Right lobe of liver (tissue), 6 donors: ENCODE measurements at places on chromosomes 6 and 20.
A peak's percentile ranks its signal among the peaks of the same experiment; 100 is the strongest.

DNA sequence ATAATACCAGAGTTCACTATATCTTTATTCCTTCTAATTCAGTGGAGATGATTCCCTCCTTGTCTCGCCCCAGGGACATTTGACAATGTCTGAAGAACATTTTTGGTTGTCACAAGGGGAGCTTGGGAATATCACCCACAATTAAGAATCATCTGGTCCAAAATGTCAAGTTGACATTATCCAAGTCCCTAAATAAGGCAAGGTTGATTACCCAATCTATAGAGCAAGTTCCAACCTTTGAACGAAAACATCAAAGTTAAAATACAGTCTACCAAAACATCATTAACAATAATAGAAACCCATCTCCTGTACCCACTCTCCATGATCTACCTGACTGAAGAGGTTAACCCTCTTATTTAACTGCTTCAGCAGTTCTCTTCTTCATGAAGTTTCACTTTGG, 15.6 kb downstream of the DEK start:
- no peak for DNase-seq

- no peak for DNase-seq
Observed at GRCh38 chr6:26554447-26554696, 16.2 kb downstream of the HMGN4 start.

DNA sequence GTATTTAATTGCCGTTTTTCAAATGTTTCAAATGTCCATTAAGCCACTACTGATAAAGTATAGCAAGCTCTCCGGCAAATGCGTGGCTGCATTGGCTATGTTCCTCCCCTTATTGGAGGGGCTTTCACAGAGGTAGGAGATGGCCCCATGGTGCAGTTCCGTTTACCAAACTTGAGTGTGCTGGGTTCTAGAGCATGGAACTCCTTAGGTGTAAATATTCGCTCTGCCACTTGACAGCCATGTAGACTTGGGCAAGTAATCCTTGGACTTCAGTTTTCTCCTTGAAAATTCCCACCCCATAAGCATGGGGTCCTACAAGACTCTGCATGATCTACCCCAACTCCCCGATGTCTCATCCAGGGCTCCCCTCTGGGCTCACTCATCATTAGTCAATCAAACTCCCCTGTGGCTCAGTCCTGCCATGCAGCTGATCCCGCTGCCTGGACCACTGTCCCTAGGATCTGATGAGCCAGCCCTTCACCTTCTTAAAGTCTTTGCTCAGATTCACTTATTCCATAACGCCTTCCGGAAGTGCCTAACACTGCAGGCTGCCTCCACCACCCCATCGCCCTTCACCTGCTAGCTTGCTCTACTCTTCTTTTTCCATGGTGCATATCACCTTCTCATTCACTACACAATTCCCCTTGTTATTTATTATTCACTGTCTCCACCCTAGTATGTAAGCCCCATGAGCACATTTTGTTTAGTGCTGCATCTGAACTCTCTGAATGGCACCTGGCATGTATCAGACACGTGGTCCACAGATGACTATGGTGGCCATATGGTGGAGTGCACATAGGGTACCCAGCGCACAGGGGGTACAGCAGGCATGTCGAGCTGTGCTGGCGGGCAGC, 18.8 kb downstream of the PRR18 start:
- DNase-seq, result no peak

GRCh38 chr20:54140927-54141566, 32.7 kb downstream of the CYP24A1 start:
- no peak for DNase-seq

DNA sequence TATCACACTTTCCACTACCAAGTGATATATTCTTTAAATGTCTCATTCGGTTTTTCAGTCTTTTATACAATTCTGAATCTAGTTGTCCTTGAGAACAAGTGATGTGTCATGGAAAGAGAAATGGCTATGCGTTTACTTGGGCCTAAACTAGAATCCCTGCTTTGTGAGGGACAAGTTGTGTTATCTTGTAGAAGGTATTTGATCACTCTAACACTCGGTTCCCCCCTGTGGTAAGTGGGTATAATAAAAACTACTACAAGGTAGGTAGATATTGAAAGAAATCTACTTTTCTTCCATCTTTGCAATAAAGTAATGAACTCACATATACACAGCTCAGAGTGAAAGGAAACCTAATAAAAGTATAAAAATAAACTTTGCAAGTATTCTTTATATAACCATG, 108.9 kb downstream of the MANEA start:
- no peak for DNase-seq

DNA sequence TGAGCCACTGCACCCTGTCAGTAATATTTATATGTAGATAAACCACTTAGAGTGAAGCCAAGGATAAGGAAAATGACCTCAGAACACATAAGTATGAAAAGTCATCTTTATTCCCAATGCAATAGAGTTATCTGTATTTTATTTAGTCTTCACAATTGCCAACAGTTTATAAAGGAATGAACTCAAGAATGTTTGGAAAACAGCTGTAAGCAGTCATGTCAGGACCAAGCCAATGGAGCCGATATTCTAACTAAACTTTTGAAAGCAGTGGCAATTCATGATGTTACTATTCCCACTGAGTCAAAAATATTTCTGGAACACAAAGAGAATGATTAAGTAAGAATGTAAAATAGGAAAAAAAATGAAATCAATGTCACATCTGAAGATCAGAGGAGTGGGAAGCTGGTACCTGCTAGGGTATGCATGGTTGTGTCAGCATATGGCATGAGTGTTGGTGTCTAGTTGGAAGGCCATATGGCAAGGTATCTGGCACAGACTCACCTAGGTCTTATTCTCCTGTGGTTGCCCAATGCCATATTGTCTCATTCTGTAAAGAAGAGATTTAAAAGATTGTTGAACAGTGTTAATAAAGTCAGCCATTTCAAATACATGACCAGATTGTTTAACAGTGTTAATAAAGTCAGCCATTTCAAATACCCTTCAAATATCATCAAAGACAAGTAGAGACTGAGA, 118.2 kb downstream of the ADAT2 start:
- DNase-seq, result no peak

DNA sequence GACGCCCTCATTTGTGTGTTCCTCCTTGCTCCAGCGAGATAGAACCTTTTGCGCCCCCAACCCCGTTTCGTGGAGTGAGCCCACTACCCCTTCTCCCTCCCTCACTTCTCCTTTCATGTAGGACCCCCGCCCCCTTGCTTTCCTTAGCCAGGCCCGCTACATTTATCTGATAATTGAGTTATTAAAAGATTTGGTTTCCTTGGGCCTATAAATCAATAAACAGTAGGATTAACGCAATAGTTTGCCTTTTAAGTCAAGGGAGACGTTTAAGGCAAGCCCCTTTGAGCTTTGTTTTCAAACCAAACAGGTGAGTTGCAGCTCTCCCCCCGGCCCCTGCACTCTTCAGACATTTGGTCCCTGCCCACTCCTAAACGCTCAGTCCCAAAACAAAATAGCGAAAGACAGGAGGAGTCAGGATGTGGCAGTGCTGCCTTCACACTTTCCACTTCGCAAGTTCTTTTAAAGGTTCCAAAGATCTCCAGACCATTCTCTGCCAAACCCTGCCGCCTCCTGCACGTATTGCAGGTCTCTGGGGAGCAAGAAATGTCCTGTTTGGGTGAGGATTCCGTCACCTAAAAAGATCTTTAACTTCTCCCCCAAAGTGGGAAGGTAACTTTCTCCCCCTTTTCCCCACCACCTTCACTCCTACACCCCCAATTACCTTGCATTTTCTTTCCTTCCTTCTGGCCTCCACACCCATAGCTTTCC, 27.6 kb downstream of the TFAP2B start:
- DNase-seq, result no peak

DNA sequence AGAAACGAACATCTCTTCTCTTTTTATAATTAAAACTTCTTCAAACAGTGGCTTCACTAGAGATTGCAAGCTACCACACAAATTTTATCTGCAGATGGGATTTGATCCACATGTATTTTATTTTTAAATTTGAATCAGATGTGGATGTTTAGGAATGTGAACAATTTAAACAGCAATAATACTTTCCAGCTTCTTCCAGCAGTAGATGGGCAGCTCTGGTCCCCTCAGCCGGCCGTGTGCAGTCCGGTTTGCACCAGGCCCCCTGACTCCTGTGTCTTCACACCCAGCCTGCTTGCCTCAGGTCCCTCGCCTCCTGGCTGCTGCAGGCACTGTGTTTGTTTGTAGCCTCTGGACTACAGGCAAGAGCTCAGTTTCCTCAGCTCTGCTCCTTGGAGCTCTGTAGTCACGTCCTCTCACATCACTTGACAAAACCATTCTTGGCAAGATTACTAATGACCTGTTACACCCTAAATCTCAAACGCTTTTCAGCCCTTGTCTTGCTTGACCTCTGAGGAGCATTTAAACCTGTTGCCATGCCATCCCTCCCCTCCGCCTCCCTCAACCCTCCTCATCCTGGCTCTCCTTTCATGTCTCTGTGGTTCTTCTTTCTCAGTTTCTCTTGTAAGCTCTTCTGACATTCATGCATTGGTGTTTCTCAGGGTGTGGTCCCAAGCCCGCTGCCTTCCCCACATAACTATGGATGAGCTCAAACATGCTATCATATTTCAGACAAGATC, 13.2 kb upstream of the ZBTB24 start:
- DNase-seq, result no peak

DNA sequence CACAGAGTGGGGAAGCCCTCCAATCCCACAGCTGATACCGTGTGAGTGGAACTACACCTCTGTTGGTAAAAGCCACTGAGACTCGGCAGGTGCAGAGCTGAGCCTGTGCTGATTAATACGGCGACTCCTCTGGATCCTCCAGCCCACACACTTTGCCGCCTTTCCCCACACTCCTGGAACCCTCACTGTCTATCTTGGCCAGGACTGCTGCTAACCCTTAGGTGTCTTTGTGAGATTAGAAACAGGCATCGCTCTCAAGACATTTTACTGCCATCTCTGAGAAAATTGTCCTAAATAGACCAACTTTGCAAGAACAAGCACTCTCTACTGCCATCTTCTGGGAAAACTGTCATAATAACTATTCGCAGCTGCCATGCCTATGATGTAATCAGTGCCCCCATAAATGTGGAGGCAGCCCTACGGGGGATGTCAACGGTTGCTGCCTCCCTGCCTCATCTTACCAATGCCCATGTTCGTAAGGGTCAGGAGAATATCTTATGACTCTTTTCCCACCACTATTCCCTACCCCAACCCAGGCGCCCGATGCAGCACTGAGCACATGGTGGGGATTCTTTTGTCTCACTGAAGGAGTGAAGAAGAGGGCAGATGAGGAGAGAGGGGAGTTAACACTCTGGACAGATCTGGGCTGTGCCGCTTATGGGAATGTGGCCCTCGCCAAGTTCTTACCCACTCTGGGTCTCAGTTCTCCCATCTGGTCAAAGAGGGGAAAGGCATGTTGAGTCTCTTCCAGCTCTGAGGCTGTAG, 26.1 kb upstream of the KCNB1 start:
- DNase-seq, result no peak

- no peak for DNase-seq
Observed at GRCh38 chr20:3934624-3935023, 45.4 kb downstream of the PANK2 start.

- DNase-seq, result no peak
Observed at GRCh38 chr6:146408583-146408982, 135.1 kb upstream of the RAB32 start.

GRCh38 chr6:26065952-26066380, 21.3 kb upstream of the HFE start:
- peak; percentile 61 for DNase-seq

GRCh38 chr6:14985366-14985765, 260.5 kb upstream of the JARID2 start:
- DNase-seq, result no peak

GRCh38 chr6:14673201-14673600, 555.6 kb downstream of the CD83 start:
- no peak for DNase-seq

- DNase-seq, result no peak
Observed at GRCh38 chr20:34579191-34579978, 20.9 kb downstream of the MAP1LC3A start.

DNA sequence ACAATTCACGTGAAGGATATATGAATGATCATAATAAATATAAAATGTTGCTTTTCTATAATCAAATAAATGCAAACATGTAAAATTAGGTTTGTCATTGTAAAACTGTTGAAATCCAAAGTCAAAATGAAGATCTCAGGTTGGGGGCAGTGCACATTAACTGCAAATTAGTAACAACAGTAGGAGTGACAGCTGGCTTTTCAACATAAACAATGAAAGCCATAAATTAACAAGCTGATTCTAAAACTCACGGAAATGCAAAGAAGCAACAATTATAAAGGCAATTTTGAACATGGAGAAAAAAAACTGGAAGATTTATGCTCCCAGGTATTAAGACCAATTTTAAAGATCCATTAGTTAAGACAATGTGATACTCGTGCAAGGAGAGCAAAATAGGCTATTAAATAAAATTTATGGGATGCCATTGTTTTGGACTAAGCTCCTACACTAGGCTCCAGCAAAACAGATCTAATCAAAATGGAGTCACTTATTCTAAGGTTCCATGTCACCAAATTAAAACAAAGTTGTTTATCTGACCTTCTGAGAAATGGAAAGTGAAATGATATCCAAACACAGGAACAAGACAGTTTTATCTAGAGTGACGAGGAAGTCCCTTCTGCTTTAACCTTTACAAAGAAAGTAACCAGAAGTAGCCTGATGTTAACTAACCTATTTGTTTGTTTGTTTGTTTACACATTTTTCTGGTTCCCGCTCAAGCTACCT, 770.8 kb downstream of the EPHA7 start:
- DNase-seq, result no peak

GRCh38 chr20:57440678-57441509, 49.7 kb downstream of the RBM38 start:
- DNase-seq, result peak; percentile 96

DNA sequence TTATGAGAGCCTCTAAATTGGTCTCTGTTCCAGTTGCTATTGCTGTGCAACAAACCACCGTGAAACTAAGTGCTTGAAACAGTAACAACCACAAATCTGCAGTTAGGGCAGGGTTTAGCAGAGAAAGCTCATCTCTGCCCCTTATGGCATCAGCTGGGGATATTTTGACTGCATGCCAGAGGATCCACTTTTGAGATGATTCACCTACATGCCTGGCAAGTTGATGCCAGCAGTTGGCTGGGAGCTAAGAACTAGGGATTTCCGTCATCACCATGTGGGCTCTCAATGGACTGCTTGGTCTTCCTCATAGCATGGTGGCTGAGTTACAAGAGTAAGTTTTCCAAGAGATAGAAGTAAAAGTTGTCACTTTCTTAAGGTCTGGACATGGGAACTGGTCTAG, 35.1 kb downstream of the PLCB4 start:
- DNase-seq, result no peak

DNA sequence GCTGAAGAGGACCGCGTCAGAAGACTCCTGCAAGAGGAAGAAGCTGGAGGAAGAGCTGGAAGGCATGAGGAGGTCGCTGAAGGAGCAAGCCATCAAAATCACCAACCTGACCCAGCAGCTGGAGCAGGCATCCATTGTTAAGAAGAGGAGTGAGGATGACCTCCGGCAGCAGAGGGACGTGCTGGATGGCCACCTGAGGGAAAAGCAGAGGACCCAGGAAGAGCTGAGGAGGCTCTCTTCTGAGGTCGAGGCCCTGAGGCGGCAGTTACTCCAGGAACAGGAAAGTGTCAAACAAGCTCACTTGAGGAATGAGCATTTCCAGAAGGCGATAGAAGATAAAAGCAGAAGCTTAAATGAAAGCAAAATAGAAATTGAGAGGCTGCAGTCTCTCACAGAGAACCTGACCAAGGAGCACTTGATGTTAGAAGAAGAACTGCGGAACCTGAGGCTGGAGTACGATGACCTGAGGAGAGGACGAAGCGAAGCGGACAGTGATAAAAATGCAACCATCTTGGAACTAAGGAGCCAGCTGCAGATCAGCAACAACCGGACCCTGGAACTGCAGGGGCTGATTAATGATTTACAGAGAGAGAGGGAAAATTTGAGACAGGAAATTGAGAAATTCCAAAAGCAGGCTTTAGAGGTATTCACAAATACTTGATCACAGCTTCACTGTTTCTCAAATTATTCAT, 8.9 kb upstream of the SNRNP48 start:
- DNase-seq, result no peak
